Pericardium fibroblast (primary cell): ENCODE measurements at places on chromosomes 4 and X. TPM values are rescaled to one million over a fixed set of nuclear protein-coding genes. Genes with fewer than 3 reads are reported as not detected.

The CTAG1B gene
- not detected in 2 replicates for total RNA-seq

The GLUD2 gene
- total RNA-seq: 0.68 and 1.8 TPM in 2 replicates

The TREX2 gene
- total RNA-seq: 6.0 and 13.3 TPM in 2 replicates

The TLR3 gene
- total RNA-seq: 3.6 and 7.5 TPM in 2 replicates

The NWD2 gene
- total RNA-seq: not detected in 2 replicates

The TLR1 gene
- 0.09 and 1.9 TPM in 2 replicates for total RNA-seq

The SORCS2 gene
- total RNA-seq: 0.58 and 4.3 TPM in 2 replicates

The FRMD7 gene
- total RNA-seq: not detected in 2 replicates

The PACRGL gene
- 20.5 and 21.4 TPM in 2 replicates for total RNA-seq

The TAPT1 gene
- total RNA-seq: 12.9 and 14.5 TPM in 2 replicates

The EPGN gene
- total RNA-seq: 0.70 TPM in 1 of 2 replicates, not detected in the other

The GAGE12H gene
- not detected in 2 replicates for total RNA-seq

The MAGEE1 gene
- total RNA-seq: 0.09 and 0.47 TPM in 2 replicates

The MAGEA12 gene
- not detected in 2 replicates for total RNA-seq

The CSAG2 gene
- total RNA-seq: not detected in 2 replicates

The MAGEA11 gene
- not detected in 2 replicates for total RNA-seq

The RPS6KA6 gene
- total RNA-seq: 0.23 and 4.3 TPM in 2 replicates

The ARSJ gene
- 12.4 and 15.2 TPM in 2 replicates for total RNA-seq

The EVC2 gene
- total RNA-seq: 9.7 and 9.8 TPM in 2 replicates

The TRAM1L1 gene
- 0.94 and 1.6 TPM in 2 replicates for total RNA-seq
